NCI-H146 (cell line): ENCODE measurements at places on chromosomes 7 and 10.

GRCh38 chr10:120075349-120075748 is 182.8 kb downstream of the SEC23IP start:
- peak; percentile 10 for DNase-seq

GRCh38 chr10:52313933-52314821 is at the start of gene DKK1:
Gene DKK1 (plus strand): TSS chr10:52314281. CDS start chr10:52314435, 154 bp downstream.
- no peak for DNase-seq

- no peak for DNase-seq
Measured at GRCh38 chr7:15863951-15864625, 177.6 kb upstream of the MEOX2 start.

DNA sequence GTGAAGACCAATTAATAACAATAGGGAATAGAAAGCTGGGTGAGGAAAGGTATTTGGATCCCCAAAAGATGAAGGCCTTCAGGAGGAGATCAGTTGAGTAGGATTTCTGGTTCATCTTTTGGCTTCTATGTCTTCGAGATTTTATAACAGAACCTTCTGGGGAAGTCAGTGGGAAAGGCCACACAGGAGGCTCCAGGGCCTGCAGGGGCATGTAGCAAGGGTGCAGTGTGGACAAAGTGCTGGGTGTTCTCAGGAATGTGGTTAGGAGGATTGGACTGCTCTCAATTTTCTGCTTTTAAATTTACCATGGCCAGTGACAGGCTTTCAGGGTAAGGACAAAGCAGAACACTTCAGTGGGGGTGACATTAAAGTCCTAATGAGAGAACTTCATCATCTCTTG is 378.0 kb downstream of the CCSER2 start:
- DNase-seq, result no peak

GRCh38 chr10:86345859-86346798 is 20.5 kb downstream of the GRID1 start:
- DNase-seq, result no peak

- no peak for DNase-seq
Measured at GRCh38 chr7:28533731-28534531, 121.6 kb downstream of the CREB5 start.

DNA sequence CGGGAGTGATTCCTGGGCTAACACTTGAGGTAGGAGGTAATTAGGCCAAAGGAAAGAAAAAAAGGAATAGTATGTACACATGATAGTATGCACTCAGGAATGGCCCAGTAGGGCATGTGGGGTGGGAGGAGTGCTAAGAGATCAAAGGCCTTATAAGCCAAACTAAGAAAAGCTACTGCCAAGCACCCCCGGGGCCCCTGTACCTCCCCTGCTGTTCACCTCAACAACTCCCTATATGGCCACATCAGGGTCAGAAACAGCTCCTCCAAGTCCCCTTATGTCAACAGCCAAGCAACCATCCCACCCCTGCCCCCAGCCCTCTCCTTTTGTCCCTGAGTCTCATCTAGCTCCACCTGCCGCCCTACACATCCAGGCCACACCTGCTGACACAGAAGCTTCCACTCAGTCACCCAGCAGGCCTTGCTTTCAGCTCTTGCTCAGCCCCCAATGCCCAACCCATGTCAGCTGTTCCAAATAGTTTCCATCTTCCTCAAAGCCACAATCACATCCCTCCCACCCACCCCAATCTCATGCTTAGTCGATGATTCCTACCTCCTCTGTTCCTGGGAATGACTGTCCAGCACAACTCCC is 80.2 kb downstream of the SORBS1 start:
- peak; percentile 87 for DNase-seq

DNA sequence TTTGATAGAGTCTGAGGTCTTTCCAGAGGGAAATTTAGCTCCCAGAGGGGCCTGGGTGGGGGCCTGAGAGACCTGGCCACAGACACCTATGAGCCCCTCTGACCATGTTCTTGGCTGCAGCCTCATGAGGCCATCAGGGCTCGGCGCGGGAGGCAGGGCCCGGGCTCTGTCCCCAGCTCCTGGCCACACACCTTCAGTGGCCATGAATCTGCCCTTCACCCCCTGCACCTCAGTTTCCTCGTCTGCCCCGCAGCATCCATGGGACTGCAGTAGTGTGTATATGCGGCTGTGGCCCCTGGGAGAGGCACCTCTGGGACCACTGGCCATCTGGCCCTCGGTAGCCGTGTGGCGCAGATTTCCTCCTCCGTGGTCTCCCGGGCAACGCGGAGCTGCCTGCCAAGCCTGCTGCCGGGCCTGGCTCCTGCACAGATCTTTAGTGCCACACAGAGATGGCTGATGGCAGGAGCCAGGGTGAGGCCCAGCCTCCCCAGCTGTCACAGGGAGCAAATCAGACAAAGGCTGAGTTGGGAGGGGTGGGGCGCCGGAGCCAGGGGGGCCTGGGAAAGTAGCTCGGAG is 23.6 kb upstream of the ADCYAP1R1 start:
- no peak for DNase-seq

GRCh38 chr7:134403062-134403461 is 55.8 kb downstream of the AKR1B1 start:
- DNase-seq, result no peak

DNA sequence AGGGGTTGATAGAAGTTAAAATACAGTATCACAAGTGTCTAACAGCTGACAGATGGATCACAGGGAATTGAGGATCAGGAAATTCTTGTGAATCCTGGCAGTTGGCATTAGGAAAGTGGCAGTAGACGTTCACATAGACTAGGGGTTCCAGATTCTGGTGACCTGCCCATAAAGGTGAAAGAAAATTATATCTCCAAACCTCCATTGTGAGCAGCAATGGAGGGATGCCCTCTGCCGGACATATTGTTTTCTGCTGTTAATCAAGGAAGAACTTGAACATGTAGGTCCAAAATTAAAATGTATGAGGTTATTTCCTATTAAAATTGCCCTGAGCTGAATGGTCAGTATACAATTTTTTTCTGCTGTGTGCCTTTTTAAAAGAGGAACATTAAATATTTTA is 5.1 kb downstream of the NME8 start:
- no peak for DNase-seq

DNA sequence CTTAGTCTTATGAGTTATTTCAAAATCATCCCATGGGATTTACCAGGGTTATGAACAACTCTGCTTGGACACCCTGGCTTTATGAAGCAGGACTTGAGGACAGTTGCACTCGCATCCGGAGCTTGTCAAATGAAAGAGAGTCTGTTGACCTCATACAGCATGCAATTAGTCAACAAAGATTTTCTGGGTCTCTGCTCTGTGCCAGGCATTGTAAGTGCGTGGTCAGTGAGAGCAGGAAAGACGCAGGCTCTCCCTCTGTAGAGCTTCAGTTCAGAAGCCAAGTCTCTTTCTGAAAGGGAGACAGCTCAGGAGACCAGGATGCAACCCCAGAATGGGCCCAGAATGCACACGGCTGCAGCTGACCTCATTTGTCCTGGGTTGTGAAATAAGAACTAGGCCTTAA is 45.5 kb upstream of the DMBT1 start:
- DNase-seq, result no peak
